ENCODE measurements at places on chromosomes 6 and 20.

DNA sequence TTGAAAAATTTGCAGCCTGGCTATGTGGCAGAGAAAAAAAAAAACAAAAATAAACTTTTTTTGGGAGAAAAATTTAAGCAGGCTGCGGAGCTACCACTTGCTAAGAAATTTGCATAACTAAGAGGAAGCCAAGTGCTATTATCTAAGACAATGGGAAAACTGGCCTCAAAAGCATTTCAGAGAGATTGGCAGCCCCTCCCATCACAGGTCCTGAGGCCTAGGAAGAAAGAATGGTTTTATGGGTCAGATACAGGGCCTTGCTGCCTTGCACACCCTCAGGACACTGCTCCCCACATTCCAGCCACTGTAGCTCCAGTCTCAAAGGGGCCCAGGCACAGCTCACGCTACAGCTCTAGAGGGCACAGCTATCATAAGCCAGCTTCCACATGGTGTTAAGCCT is 777.9 kb downstream of the TENT5A start:
- DNase-seq, result no peak

DNA sequence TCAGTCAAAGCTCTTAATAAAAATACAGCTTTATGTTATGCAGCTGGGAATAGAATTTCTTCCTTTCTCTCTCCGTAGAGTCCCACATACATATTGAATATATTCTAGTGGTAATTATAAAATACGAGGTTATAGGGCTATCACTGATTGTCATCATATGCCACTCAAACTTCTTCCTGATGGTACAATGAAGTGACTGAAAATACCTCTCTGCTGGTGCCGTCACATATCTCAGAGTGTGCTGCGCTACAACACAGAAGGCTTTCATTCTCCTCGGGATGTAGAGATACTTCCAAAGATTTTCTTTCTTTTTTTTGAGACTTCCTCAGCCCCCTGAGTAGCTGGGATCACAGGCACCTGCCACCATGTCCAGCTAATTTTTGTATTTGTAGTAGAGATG is 249.9 kb downstream of the BTBD9 start:
- DNase-seq, result no peak

GRCh38 chr6:139337001-139337400 is 37.4 kb downstream of the CITED2 start:
- DNase-seq, result no peak

DNA sequence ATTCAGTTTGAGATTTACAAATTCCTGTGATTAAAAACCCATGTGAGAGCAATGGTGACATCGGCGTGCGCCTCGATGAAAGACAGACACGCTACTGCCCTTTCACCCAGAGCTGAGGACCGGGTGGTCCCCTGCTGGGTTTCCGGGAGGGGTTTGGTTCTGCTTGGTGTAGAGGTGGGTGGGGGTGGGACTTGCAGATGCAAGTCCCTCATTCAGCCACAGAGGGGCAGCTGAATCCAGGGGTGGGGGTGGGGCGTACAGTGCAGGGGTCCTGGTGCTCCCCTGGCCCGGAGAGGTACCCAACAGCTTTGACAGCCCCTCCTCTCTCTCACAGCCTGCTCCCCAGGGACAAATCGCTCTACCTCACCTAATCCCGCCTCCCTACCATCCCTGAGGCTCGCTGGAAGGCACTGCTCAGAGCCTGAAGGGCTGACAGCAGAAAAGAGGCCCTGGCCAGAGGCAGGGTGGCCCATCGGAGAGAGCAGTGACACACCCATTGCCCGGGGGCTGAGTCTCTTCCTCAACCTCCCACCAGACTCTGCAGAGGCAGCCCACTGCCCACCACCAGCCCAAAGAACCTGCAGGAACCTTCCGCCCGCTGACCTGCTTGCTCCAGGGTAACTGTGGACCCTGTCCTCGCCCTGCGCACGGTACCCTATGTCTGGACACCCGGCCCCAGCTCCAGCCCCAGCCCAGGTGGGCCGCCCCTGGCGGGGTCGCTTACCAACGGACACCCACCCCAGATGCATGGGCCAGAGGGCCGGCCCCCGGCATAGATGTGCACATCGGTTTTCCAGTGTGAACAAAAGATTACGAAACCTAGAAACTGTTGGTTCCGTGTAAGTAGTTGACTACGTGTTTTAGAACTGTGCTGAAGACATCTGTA is 118.4 kb downstream of the JPH2 start:
- DNase-seq, result no peak

- DNase-seq, result no peak
Measured at GRCh38 chr6:34200340-34200971, 36.2 kb upstream of the HMGA1 start.

GRCh38 chr6:107862383-107862782 is 38.3 kb upstream of the SCML4 start:
- DNase-seq, result no peak

GRCh38 chr6:164051427-164051826 is 636.9 kb downstream of the QKI start:
- no peak for DNase-seq

GRCh38 chr20:32113591-32114260 is 4.2 kb downstream of the TM9SF4 start:
- DNase-seq, result no peak

DNA sequence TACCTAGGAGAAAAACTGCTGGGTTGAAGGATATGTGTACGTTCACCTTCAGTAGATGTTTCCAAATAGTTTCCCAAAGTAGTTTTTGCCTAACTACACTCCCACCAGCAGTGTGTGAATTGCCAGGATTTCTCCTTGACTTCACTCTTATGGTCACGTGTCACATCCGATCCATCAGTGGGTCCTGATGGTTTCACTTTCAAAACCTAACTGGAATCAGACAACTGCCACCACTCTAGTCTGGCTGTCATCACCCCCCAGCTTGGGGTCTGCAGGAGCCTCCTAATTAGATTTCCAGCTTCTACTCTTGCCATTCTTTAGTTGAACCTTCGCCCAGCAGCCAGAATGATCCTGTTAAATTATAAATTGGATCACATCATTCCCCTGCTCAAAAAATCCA is 8.5 kb upstream of the SLC12A5 start:
- DNase-seq, result no peak

GRCh38 chr6:165661664-165662025 is 1.4 kb downstream of the PDE10A start:
- no peak for DNase-seq

GRCh38 chr6:30915591-30915946 is 1.5 kb downstream of the VARS2 start:
- DNase-seq, result no peak

DNA sequence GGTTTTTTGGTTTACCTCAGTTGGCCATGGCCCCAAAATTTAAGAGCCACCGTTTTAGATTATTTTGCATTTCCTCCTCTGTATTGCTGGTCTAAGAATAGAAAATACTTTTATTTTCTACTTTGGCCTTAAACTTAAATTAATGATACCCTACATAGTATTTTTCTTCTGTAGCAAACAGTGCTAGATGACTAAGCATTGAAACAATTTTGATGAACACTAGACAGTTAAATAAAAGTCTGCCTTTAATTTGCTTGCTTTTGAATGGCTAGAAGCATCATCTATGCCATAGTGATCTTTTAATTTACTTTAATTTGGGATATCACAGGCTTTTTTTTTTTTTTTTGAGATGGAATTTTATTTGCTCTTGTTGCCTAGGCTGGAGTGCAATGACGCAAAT is 106.4 kb downstream of the CD109 start:
- no peak for DNase-seq

DNA sequence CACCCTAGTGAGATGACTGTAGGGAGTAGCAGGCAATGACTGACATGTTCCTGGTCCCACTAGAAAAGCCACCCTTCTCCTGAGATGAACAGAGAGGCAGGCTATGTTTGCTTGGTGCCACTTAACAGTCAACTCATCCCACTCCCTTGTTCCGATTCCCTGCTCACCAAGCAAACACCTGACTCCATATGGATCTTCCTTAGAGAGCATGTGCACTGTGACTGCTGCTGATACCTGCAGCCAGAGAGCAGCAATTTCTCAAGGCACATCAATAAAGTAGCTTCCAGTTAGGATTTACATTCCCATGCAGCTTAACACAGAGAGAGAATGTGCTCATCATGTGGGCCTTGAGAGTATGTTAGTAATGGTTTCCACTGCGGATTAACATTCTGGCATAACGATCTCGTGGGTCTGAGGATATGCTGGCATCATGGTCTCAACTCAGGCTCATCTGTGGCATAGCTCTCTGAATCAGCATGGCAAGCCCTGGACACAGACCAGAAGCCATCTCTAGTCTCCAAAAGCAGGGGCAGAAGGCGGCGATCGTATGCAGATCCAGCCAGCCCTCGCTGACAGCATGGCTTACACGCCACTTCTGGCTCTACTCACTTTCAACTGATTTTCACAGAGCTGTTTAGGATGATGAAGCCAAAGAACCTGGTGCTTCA is 43.9 kb downstream of the ATXN1 start:
- no peak for DNase-seq

GRCh38 chr20:63833776-63834490 is 2.9 kb upstream of the ZBTB46 start:
- no peak for DNase-seq

DNA sequence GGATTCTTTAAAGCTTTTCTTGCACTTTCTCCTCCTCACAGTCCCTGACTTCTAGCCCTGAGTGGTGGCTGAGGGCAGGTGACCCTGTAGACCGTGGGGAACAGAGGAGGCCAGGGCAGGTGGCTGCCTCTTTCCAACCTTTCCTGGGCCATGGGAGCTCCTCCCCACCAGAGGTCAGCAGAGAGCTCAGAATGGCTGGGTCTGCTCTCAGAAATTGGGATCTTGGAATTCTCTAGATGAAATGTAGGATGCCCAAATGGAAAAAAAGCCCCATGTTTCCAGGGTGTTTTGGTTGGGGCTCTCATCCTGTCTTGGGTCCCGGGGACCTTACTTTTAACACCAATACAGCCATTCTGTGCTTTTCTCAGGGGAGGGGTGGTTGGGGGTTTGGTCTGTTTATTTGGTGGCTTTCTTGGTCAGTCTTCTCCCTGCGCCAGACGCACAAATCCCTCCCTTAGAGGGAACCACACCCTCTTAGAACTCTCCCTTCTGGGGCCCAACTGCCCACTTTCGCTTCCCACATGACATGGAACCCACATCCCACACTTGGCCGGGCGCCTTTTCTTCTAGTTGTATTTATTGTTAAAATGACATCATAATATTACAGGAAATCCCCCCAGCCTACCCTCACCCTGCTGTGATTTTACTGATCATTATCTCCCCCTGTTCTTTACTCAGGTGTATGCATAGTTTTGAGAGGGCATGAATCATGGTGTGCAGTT is 17.9 kb downstream of the GNAS start:
- no peak for DNase-seq

DNA sequence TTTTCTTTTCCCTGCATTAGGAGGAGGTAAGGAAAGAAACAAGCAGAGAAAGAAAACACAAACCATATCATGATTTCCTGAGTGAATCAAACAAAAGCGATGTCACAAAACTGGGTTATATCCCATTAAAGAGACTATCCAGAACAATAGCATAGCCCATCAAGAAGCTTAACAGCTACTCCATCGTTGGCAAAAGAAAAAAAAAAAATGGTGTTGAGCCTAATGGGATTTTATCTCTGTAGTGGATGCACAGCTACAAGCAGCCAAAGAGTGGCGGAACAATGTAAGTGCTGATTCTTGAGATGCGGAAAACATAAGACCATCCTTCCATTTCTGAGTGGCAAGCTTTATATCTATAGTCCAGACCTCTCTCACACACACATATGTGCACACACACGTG is 106.2 kb upstream of the NRSN1 start:
- DNase-seq, result no peak

GRCh38 chr6:110041126-110041525 is 63.0 kb downstream of the GPR6 start:
- DNase-seq, result no peak

DNA sequence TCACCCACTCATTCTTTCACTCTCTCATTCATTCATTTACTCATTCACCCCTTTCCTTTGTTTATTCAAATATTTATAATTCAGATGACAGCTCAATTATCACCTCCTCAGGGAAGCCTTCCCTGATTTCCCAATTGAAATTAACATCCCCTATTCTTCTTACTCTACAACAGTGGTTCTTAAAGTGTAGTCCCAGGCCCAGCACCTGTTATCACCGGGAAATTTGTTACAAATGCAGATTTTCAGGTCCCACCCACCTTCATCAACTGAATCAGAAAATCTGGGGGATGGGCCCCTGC is 30.3 kb downstream of the KIAA1755 start:
- DNase-seq, result no peak

- DNase-seq, result no peak
Measured at GRCh38 chr6:71346334-71346694, 57.7 kb downstream of the OGFRL1 start.

- no peak for DNase-seq
Measured at GRCh38 chr20:34582911-34583310, 24.4 kb downstream of the MAP1LC3A start.

DNA sequence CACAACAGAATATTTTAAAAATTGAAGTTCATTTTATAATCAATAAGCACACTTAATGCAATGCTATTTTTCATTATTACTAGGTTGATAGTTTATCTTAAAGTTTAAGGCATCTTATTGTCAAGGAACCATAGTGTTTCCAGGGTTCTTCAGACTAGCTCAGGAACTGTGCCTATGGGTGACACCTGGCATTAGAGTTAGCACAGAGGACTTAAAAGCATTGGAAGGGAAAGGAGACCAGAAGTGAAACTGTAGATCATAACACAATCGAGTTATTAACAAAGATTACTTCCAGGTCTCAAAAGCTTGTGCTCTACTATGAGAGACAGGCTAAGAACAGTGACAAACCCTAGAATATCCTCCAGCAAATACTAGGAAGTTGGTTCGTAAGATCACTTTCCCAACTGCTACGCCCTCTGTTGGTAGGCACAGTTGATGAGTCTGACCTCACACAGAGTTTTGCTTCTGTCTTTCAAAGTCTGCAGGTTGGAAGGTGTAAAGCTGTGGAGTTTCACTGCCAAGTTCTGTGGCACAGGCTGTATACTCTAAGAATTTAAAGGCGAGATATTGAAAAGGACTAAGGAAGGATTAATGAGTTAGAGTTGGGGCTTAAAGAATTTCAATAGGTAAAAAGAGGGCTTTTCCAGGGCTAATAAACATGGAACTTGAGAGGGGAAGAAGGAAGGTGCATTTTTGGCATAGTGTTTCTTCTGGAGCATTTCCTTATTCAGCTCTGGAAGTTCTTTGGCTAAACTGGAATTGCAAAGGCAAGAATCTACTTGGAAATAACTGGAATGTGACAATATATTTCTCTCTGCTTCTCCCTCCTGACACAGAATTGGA is 531.3 kb upstream of the JAG1 start:
- DNase-seq, result no peak

DNA sequence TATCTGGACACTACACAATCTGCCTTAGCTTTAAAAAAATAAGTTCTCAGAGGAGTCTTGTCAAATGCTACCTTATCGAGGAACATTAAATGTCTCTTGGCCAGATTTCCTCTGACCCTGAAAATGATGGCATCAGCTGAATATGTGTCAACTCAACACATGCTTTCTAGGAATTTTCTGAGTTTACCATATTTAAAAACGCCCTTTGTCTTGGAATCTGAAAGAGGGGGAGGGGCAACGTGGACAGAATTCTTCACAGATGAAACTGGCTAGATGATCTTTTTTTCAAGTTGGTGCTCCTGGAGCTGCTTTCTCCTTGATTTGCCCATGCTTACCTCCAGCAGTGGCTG is 5.1 kb downstream of the SOX4 start:
- DNase-seq, result no peak

GRCh38 chr6:6884916-6885315 is 222.8 kb upstream of the RREB1 start:
- DNase-seq, result no peak

Measured in stimulated activated CD8-positive, alpha-beta memory T cell treated with anti-CD3 and anti-CD28 coated beads, Interleukin-12 subunit alpha, Interleukin-12 subunit beta, amount 100 ng/mL, for 4 hours (primary cell).